NCI-H2029 treated with DMSO at 0.1 percent for 48 hours (cell line): ENCODE measurements at places on chromosomes 16 and 17.

- no peak for DNase-seq
Measured at GRCh38 chr16:59748531-59748930, 1014.4 kb upstream of the GOT2 start.

DNA sequence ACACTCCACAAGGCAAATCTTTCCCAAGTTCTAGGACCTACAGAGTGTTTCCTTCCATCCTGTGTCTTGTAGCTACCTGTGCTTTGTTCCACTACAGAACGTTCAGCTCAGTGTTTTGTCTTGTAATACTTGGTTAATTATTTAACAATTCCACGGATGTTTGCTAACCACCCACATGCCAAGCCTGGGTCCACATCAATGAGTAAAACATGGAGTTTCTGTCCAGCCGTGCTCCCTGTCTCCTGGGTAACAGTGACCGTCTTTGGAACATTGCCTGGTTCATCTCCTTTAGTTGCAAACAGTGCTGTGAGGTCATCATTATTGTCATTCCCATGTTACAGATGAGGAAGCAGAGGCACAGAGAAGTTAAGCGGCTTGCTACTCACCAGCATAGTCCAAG is 41.3 kb downstream of the IRF8 start:
- no peak for DNase-seq

- no peak for DNase-seq
Measured at GRCh38 chr16:11260596-11260966, 4.6 kb upstream of the SOCS1 start.

GRCh38 chr17:72008236-72008876 is 112.5 kb upstream of the SOX9 start:
- DNase-seq, result no peak

DNA sequence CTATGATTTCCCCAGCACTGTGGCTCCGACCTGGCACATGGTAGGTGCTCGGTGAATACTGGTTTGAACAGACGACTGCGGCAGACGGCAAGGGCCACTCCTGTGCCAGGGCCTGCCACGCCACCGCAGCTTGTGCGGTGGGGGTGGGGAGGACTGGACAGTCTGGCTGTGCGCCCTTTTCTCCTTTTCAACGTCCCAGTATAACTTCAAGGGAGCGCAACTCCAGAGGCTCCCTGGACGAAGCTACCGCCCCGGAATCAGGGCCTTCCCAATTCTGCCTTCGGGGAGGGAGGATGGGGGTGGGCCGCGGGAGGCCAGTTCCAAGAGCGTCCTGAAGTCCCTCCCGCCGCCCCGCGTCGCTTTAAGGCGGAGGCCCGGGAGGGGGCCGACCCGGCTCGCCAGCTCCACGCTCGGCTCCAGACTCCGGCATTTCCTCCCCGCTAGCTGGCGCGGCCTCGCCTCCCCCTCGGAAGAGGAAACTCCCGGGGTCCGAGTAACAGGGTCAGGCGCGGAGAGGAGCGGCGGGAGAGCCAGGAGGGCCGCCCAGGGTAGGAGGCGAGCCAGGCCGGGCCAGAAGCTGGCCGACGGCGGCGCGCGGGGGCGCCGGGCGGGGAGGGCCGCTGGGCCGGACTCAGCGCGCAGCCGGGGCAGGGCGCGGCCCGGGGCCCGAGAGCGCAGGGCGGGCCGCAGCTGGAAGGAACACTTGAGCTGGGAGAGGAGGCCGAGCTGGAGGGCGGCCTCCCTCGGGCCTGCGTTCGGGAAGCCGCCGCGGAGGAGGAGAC is at the start of gene ITPRIPL2:
Gene ITPRIPL2 (plus strand): TSS at position 388 of the 782 bp plus-strand sequence. CDS start 498 bp downstream, outside the sequence.
- no peak for DNase-seq

- DNase-seq, result no peak
Measured at GRCh38 chr16:85437166-85438052, 175.7 kb upstream of the GSE1 start.

DNA sequence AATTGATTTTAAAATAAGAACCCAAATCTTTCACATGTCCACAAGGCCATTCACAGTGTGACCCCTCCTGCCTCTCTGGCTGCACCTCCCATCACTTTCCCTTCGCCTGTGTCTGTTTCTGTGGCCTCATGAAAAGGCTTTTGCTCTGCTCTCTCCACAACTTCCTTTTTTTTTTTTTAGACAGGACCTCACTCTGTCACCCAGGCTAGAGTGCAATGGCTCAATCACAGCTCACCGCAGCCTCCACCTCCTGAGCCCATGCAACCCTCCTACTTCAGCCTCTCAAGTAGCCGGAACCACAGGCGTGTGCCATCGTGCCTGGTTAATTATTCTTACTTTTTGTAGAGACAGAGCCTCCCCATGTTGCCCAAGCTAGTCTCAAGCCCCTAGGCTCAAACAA is 197.1 kb downstream of the ABCC12 start:
- no peak for DNase-seq

- no peak for DNase-seq
Measured at GRCh38 chr16:10564591-10564990, 15.8 kb downstream of the EMP2 start.

- no peak for DNase-seq
Measured at GRCh38 chr17:68324114-68324513, 32.8 kb downstream of the ARSG start.

DNA sequence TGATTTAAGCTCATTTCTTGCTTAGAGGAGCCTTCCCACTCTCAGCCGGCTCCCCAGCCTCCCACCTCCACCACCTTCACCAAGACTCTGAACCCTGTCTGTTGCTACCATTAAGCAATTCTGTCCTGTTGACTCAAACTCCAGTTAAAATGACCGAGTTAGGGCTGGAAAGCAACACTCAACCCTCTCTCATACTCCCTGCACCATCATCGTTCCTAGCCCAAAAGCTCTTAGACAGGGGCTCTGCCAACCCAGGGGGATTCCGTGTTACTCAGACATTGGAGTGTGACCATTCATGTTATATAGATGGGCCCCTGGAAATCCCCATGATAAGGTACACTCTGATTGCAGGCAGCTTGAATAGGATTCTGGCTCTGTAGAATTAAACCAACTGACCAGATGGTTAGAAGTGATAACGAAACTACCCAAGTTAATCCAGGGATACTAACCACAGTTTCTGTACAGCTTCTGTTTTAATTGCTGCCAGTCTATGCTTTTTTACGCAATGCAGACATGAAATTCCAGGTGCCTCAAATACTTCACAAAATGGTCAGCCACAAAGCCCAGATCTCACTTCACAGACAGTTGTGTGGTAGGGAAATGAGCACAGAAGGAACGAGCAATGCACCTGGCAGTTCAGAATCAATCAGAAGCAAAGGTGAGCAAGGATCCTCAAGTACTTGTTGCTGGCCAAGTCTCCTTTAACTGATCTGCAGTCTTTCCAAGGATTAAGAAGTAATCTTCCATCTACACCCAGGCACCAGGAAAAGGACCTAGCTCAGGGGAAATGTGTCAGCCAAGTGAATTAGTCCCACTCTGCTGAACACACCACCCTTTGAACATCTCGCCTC is 2.1 kb downstream of the SSTR2 start:
- DNase-seq, result no peak

DNA sequence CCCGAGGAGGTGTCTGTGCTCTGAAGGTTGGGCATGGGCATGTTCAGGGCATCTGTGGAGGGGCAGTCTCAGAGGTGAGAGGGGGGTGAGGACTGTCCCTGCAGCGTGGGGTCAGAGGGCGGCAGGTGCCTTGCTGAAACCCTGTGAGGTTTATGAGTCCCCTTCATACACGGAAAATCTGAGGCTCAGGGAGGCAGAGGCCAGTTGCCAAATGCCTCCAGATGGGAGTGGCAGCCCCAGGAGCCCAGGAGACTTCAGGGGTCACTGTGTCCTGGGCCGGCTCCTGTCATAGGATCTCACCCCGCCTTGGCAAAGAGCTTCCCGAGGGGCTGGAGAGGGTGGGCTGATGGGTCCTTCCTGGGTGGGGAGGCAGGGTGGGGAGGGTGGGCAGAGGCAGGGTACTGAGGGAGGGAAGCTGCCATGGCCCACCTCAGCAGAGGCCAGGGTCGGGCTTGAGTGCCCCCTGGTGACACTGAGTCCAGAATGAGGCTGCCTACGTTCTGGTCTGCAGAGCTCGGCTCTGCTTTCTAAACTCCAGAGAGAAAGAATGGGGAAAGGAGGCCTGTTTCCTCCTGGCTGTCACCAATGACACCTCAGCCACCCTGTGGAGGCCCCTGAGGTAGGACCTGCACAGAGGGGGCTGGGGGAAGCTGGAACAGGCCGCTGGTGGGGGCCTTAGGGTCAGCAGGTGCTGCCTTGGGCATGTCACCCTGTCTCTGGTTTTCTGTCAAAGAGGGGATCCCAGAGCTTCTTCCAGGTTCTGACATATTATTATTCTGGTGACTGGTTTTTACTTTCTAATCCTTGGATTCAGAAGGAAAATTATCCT is 1.1 kb downstream of the LGALS9 start:
- no peak for DNase-seq

GRCh38 chr17:59186850-59187249 is 23.0 kb upstream of the SMG8 start:
- no peak for DNase-seq

- DNase-seq, result no peak
Measured at GRCh38 chr17:76369804-76370203, 14.6 kb upstream of the SPHK1 start.
